ENCODE measurements at places on chromosomes 2 and 18. TPM values are rescaled to one million over a fixed set of nuclear protein-coding genes. Genes with fewer than 3 reads are reported as not detected.

Gene NPAS2
- 83.8 TPM for total RNA-seq

Gene KCNK3
- total RNA-seq, result 0.57 TPM

Gene KCTD18
- 10.6 TPM for total RNA-seq

Gene OXER1
- not detected for total RNA-seq

Gene PROKR1
- not detected for total RNA-seq

Data from A549 treated with AZD2906 at 1 μM for 4 hours (cell line).